ENCODE measurements at places on chromosomes 5 and 9. TPM values are rescaled to one million over a fixed set of nuclear protein-coding genes. Genes with fewer than 3 reads are reported as not detected.

TENT4A gene
- 11.0 TPM for total RNA-seq

CCNB1 gene
- 2.8 TPM for total RNA-seq

SEC24A gene
- total RNA-seq, result 8.8 TPM

TRIM7 gene
- total RNA-seq, result 4.8 TPM

- no peaks in the 10 kb centered on the region for H3K36me3 ChIP-seq
- no peak overlapping the region for H3K4me3 ChIP-seq
- DNase-seq, result no peak
- H3K27ac ChIP-seq, result no peak overlapping the region
- H3K4me1 ChIP-seq, result no peaks in the 10 kb centered on the region
Observed at GRCh38 chr9:97752274-97752673, 55.1 kb upstream of the XPA start.

GRCh38 chr5:179194201-179194910, 134.2 kb downstream of the ZNF354C start:
- H3K27me3 ChIP-seq, result no peaks in the 10 kb centered on the region
- DNase-seq, result no peak
- H3K4me1 ChIP-seq, result no peaks in the 10 kb centered on the region
- H3K36me3 ChIP-seq, result no peaks in the 10 kb centered on the region
- H3K4me3 ChIP-seq, result no peak overlapping the region
- H3K27ac ChIP-seq, result no peak overlapping the region

GRCh38 chr5:172564883-172565282, 76.2 kb upstream of the NEURL1B start:
- no peaks in the 10 kb centered on the region for H3K36me3 ChIP-seq
- H3K27me3 ChIP-seq, result no peaks in the 10 kb centered on the region
- DNase-seq, result no peak
- H3K4me3 ChIP-seq, result no peak overlapping the region
- H3K4me1 ChIP-seq, result peaks cover 7% of the 10 kb centered on the region
